ENCODE measurements at places on chromosomes 3 and 15.

GRCh38 chr15:63482874-63483323 lies 21.5 kb upstream of the USP3 start:
- DNase-seq = no peak

DNA sequence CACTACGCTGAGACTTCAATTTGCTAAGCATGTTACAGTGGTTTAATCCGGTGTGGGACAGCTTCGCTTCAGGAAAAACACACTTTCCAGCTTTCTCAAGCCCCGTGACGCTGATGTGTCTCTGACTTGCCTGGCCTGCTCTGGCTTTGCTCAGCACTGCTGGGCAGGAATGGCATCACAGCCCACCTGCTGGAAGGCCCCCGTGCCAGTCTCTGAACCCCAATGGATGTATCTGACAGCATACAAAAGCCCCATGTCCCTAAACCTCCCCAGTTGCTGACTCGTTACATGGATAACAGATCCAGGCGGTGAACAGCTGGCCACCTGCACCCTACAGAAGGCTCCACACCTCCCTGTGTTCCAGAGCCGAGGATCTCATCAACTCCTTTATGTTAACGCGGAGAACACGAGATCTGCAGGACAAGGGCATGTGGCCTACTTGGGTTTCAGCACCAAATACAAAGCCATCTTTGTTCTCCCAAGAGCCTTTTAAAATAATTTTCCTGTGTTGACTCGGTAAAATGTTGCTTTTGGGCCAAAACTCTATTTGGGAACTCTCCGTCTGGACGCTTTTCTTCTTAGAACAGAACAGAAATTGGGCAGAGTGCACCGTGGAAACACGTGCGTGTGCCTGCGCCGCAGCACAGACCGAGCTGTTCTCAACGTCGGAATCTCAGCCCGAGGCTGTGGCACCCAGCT lies 61.4 kb downstream of the ATP10A start:
- no peak for DNase-seq

DNA sequence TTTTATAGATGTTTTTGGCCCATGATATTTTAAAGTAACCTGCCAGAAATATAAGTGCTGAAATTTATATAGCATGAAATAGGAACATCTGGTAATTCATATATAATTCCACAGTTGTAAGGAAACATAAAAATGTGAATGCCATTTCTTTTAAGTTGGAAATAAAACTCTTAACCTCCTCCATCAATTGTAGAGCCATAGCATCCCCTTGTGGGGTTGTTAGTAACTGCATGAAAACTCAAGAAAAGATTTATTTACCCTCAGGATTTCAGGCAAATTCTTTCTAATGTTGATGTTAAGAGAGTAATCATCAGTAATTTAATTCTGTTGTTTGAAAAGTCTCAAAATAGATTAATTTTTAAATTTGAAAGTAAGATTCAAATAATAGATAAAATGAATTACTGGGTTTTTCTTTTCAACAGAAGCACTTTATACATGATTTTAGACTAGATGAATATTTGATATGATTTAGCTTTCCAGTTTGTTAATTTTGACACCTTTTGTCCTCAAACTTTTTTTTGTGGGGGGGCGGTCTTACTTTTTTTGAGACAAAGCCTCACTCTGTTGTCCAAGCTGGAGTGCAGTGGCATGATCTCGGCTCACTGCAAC lies 74.7 kb downstream of the RASA2 start:
- peak; percentile 45 for DNase-seq

DNA sequence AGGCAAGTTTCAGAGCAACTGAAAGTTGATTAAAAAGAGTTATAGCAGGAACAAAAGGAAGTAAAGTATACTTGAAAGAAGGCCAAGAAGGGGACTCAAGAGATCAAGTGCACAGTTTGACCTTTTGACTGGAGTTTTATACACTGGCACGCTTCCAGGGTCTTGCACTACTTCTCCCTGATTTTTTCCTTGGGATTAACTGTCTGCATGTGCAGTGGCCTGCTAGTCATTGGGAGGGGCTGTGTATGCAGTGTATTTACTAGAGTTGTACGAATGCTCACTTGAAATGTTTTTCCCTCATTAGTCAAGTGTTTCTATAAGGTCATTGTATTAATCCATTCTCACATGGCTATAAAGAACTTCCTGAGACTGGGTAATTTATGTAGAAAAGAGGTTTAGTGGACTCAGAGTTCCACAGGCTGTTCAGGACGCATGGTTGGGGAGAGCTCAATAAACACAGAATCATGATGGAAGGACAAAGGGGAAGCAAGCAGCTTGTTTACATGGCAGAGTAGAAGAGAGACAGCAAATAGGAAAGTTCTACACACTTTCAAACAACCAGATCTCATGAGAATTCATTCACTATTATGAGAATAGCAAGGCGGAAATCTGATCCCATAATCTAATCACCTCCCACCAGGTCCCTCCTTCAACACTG lies 571.8 kb downstream of the ZPLD1 start:
- DNase-seq = no peak

DNA sequence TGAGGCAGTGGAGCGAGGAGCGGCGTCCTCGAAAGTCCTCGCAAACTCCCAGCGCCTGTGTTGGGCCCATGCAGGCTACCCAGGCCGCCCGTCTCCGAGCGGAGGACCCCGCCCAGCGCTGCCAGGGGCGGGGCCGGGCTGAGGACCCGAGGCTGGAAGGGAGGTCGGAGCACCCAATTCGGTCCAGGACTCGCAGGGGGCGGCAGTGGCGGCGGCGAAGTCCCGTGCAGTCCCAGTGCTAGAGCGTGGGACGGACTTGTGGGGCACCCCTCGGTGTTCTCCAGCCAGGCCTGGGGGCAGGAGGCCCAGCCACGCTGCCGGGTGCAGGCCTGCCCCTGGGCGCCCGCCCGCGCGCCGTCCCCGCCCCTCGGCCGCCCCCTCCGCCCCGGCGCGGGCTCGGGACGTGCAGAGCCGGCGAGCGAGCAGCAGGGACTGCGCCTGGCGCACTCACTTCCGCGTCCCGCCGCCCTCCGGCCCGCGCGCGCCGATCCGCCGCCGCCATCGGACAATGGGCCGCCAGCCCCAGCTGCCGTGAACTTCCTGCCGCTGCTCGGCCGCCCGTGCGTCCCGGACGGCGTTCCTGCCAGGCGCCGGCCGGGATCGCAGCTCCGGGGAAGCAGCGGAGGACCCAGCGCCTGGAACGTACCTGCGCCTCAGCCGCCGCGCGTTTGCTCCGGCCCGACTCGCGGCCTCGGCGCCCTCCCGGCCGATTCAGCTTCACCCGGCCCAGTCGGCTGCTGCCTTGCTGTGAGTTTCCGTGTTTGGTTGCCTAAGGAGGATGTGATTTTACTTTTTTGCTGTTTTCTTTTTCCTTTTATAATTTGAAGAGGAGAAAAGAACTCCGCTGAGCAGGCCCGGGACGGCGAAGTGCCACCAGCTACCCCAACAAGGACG lies 596 bp upstream of the LIMD1 start:
- DNase-seq = peak; percentile 63

DNA sequence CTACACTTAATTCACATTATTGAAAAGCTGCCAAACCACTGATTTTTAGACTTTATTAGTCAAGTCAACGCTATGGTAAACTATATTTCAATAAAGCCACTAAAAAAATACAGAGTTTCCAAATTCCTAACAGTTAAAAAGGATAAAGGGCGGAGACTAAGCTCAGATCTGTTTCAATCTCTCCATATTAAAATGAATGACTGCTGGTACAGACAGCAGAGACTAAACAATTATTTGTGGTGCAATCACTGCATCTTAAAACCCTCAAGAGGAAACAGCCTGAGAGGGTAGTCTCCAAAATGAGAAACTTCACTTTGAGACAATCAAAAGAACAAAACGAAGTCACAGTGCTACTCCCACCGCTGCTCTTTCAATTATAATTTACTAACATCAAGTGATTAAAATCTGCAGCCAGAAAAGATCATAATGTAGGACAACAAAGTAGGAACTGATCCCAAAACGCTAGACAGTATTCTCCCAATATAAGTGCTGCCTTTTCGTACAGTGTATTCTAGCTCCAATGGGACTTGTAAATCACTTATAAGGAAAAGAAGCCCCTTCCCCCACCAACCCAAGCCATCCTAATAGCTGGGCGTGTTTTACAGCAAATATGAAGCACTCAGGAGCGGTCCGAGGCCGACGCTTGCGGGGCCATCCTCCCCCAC lies 1.2 kb downstream of the UBP1 start:
- no peak for DNase-seq

GRCh38 chr3:3664935-3665334 lies 134.3 kb upstream of the LRRN1 start:
- no peak for DNase-seq

DNA sequence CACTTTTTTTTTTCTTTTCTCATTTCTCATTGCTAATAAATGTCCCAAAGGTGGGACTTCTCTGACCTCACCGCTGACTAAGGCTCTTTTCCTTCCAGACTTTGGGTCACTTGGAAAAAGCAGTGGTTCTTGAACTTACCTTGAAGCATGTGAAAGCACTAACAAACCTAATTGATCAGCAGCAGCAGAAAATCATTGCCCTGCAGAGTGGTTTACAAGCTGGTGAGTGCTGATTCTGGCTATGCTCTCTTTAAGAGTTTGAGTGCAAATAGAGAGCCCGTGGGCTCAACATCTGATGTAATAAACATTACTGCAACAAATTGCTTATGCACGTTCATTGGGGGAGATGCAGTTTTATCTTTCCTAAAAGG lies 2.0 kb downstream of the BHLHE40 start:
- no peak for DNase-seq

- DNase-seq = no peak
Observed at GRCh38 chr3:100458814-100459213, 33.6 kb upstream of the TMEM45A start.

DNA sequence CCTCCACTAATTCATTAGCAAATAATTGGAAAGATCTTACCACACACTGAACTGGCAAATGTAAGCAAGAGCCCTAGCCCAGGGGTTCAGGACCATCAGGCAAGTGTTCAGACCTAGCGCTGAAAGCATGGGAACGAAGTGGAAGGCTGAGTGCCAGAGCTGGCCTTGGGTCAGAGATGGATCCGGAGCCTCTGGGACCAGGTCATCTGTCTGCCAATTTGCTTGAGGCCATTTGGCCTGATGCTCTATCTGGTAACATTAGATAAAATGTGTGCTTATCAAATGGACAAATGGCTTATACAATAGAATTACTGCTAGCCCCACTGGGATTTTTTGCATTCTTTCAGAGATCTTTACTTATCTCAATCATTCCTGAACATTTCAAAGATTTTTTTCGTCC lies 1.4 kb upstream of the TMC3 start:
- no peak for DNase-seq

- DNase-seq = peak; percentile 25
Observed at GRCh38 chr15:52783929-52784798, 6.0 kb downstream of the ONECUT1 start.

- no peak for DNase-seq
Observed at GRCh38 chr15:99423186-99424130, 142.3 kb upstream of the MEF2A start.

- DNase-seq = no peak
Observed at GRCh38 chr15:63372018-63372705, 9.5 kb downstream of the CA12 start.

- DNase-seq = no peak
Observed at GRCh38 chr3:65824166-65824565, 214.6 kb downstream of the MAGI1 start.

DNA sequence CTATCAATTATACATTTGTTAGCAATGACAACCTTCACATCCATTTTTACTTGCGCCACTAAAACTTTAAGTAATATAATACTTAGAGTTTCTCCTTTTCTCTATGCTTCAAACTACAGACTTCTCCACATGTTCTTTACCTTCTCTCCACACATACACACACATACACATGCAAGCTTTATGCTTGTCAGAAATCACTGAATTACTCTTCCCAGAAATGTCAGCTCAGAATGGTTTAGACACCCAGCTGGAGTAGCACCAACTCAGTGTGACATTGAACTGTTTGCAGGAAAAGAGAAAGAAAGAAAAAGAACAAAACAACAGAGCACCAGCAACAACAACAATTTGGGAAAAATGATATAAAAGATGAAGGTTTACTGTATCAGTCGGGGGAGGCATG lies 20.9 kb downstream of the CBLB start:
- DNase-seq = no peak

- DNase-seq = no peak
Observed at GRCh38 chr15:50148362-50148963, 29.4 kb upstream of the ATP8B4 start.

DNA sequence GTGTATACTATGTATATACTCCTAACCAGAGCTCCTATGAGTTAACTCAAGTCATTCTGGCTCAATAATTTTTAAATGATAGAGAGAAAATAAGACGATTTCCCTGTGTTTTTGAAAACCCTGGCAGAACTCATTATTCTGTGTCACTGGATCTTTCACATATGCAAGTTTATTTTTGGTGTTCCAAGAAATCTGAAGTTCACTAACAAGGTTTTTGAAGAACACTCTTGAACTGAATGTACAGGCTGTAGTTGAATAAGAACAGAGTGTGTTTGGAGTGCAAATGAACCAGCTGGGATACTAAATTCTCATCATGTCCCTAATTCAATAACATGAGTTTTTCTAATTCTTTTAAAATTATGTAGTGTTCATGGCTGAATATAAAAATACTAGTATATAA lies 466.9 kb upstream of the SUCLG2 start:
- no peak for DNase-seq

GRCh38 chr3:127106456-127106855 lies 86.5 kb upstream of the PRR23E start:
- no peak for DNase-seq

GRCh38 chr3:156978481-156978961 lies 152.4 kb downstream of the LEKR1 start:
- no peak for DNase-seq

DNA sequence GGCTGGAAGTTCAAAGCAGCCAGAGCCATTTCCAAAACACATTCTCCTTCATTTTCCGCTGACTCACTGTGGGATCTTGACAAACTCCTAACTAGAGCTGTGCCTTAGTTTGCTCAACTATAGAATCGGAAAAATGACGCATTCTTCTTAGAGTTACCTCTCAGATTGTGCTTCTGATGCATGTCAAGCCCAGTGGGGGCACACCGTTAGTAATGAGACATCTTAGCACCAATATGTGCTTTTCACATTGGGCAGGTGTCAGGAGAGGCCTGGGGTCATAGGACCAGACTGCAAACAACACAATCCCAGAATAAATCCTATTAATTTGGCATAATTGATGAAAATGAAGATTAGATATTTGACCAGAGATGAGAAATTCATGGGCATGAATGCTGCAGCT lies 71.3 kb upstream of the UBE3A start:
- DNase-seq = no peak

GRCh38 chr3:193796089-193796488 lies 203.1 kb downstream of the OPA1 start:
- DNase-seq = no peak

DNA sequence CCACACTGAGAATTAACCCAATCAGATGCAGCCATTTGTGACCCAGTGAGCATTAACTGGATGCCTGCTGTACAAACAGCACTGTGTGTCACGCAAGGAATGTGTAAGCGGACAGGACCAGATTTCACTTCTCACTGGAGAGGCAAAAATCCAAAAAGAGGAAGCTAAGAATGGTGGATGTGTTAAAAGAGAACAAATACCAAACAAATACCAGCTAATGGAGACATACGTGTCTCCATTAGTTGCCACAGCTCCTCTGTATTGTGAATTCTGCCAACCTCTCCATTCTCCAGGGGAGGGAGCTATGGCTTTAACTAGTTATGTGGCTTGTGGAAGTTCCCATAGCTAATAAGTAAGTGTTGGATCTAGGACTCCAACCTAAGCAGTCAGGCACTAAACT lies 2.6 kb downstream of the LTF start:
- no peak for DNase-seq

- DNase-seq = peak; percentile 44
Observed at GRCh38 chr15:85044251-85044853, 62.7 kb downstream of the PDE8A start.
